ENCODE measurements at places on chromosomes 4 and X. TPM values are rescaled to one million over a fixed set of nuclear protein-coding genes. Genes with fewer than 3 reads are reported as not detected.

- no peak overlapping the region for H3K4me3 ChIP-seq
- no peaks in the 10 kb centered on the region for H3K36me3 ChIP-seq
- H3K27ac ChIP-seq: no peak overlapping the region
- H3K27me3 ChIP-seq: no peaks in the 10 kb centered on the region
Measured at GRCh38 chr4:53551281-53551864, 39.9 kb downstream of the LNX1 start.

GRCh38 chrX:29455702-29456101, 759.7 kb upstream of the MAGEB2 start:
- no peaks in the 10 kb centered on the region for H3K27me3 ChIP-seq
- H3K4me1 ChIP-seq: no peaks in the 10 kb centered on the region
- DNase-seq: no peak
- no peaks in the 10 kb centered on the region for H3K36me3 ChIP-seq
- no peak overlapping the region for H3K4me3 ChIP-seq

DNA sequence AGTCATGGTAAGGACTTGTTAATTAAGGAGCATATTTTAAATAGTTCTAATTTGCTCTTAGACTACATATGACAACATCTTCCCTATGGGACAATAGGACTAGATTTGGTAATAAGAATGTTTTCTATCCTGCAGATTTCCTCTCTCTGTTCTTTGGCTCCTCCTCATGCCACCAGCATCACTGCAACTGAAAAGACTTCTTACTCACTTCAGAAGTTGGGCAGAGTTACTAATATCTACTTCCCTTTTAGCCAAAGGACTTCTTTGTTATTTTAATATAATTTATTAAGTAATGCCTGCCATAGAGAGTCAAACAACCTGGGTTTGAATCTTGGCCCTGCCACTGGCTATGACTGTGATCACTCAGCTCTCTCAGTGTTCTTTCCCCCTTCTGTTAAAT, 16.4 kb downstream of the MMAA start:
- DNase-seq: no peak
- H3K36me3 ChIP-seq: no peaks in the 10 kb centered on the region
- no peak overlapping the region for H3K27ac ChIP-seq
- H3K4me3 ChIP-seq: no peak overlapping the region
- no peaks in the 10 kb centered on the region for H3K4me1 ChIP-seq
- no peaks in the 10 kb centered on the region for H3K27me3 ChIP-seq

GRCh38 chr4:111678479-111678878, 466.8 kb upstream of the FAM241A start:
- no peaks in the 10 kb centered on the region for H3K27me3 ChIP-seq
- DNase-seq: no peak
- H3K4me1 ChIP-seq: no peaks in the 10 kb centered on the region
- peak overlapping the region; percentile 15 for H3K27ac ChIP-seq

DNA sequence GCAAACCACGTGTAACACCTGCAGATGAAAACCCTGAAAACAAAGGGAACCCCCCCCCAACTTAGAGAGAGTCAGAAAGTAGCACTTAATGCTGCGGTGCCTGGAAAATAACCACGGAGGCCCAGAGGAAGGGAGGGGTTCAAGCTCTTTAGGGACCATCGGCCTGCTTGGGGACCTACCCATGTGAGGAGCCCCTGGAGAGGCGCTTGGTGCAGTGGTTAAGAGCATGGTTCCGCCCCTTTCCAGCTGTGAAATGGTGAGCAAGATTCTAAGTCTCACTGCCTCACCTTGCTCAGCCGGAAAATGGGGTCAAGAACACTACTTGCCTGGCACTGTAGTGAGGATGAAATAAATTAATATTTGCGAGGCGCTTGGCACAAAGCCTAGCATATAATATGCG, 13.8 kb downstream of the SLC25A5 start:
- no peaks in the 10 kb centered on the region for H3K36me3 ChIP-seq
- H3K4me3 ChIP-seq: peak overlapping the region; percentile 30
- no peaks in the 10 kb centered on the region for H3K4me1 ChIP-seq
- peak overlapping the region; percentile 21 for H3K27ac ChIP-seq
- no peak for DNase-seq

DNA sequence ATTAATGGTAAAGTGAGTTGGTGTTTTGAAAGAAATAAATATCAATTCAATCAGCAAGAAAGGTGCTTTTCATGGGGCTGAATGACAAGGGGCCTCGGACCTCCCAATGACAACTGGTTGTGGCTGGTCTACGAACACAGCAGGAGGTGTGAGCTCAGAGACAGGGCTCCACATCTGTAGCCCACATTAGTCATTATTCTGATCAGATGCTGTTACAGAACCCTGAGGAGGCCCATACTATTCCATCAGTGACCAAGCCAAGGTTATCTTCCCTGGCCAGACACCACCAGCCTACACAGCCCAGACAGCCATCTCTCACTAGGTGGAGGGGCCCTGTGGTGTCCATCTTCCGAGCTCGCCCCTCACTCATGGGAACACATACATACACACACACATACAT, 168.8 kb downstream of the SH3KBP1 start:
- H3K27ac ChIP-seq: no peak overlapping the region
- H3K27me3 ChIP-seq: no peaks in the 10 kb centered on the region
- no peak for DNase-seq
- H3K4me1 ChIP-seq: no peaks in the 10 kb centered on the region
- no peak overlapping the region for H3K4me3 ChIP-seq

GRCh38 chrX:69388526-69388925, 115.6 kb upstream of the NALF2 start:
- H3K27me3 ChIP-seq: no peaks in the 10 kb centered on the region
- no peak overlapping the region for H3K27ac ChIP-seq
- H3K4me1 ChIP-seq: no peaks in the 10 kb centered on the region
- no peaks in the 10 kb centered on the region for H3K36me3 ChIP-seq
- no peak for DNase-seq
- no peak overlapping the region for H3K4me3 ChIP-seq

DNA sequence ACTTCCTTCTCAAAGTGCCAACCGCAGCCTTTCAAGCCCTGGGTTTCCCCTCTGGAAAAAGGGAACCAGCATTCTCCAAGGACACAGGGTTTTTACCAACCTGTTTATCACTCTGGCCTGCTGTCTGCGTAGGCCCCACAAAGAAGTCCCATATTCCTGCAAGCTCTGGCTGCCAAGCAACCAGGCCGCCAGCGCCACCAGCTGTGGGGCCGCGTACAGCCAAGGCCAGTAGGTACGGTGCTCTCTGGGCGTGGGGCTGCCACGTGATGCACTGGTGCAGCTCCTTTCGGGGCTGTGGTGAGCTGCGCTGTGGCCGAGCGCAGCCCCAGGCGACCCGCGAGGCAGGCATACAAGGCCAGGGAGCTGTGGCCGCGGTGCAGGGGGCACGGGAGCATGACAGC, 22.1 kb downstream of the LUZP4 start:
- no peaks in the 10 kb centered on the region for H3K27me3 ChIP-seq
- H3K4me1 ChIP-seq: no peaks in the 10 kb centered on the region
- no peaks in the 10 kb centered on the region for H3K36me3 ChIP-seq
- DNase-seq: no peak
- no peak overlapping the region for H3K27ac ChIP-seq

GRCh38 chrX:123835661-123836371, 24.0 kb upstream of the XIAP start:
- H3K4me1 ChIP-seq: no peaks in the 10 kb centered on the region
- H3K27me3 ChIP-seq: no peaks in the 10 kb centered on the region
- DNase-seq: no peak
- no peaks in the 10 kb centered on the region for H3K36me3 ChIP-seq

- no peak overlapping the region for H3K4me3 ChIP-seq
- no peak overlapping the region for H3K27ac ChIP-seq
- no peaks in the 10 kb centered on the region for H3K27me3 ChIP-seq
- H3K36me3 ChIP-seq: no peaks in the 10 kb centered on the region
- H3K4me1 ChIP-seq: no peaks in the 10 kb centered on the region
Measured at GRCh38 chr4:166077782-166078181, 204.7 kb downstream of the TLL1 start.

DNA sequence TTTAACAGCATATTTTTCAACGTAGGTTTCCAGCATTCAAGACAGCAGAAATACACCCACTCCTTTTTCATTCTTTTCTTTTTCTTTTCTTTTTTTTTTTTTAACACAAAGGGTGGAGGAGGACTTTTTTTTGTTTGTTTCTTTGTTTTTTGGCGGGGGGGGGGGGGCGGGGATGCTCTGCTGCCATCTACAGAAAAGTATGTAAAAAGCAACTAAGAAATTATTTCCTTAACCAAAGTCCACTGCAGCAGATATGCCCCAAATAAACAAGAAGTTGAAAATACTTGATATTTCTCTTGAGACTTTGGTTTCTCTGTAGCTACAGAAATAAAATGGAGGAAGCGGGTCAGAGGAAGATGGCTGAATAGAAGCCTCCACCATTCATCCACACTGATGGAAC, 63.2 kb upstream of the PBDC1 start:
- H3K27ac ChIP-seq: no peak overlapping the region
- DNase-seq: no peak
- H3K4me1 ChIP-seq: no peaks in the 10 kb centered on the region
- H3K36me3 ChIP-seq: no peaks in the 10 kb centered on the region

DNA sequence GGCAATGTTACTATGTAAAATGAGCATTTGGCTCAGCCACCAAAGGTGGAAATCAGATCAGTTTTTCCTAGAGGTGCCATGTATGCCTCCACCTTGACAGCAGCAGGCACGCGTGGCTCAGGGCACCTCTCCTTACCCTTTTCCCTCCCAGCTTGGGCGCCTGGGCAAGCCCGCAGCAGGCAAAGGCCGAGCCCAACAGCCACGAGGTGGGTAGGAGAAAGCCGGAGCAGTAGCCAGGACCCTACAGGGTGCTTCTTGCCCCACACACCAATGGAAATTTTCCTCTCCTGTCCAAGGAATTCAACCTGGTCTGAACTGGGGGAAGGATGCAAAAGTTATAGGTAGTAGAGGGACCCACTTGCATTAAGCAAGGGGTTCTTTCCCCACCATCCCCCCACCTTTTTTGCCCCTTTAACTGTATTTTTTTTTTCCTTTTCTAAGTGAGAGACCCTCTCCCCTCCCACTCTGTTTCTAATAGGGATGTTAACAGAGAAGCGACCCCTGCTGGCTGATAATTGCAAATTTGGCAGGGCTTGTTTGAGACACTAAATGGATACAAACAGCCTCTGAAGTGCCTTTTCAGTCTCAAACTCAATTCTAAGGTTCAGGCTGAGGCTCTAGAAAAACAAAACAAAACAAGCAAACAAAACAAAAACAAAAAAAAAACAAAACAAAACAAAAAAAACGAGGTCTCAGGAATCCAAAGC, 895.1 kb downstream of the PCDH18 start:
- no peaks in the 10 kb centered on the region for H3K4me1 ChIP-seq
- H3K36me3 ChIP-seq: no peaks in the 10 kb centered on the region
- DNase-seq: no peak
- no peaks in the 10 kb centered on the region for H3K27me3 ChIP-seq
- H3K27ac ChIP-seq: no peak overlapping the region

DNA sequence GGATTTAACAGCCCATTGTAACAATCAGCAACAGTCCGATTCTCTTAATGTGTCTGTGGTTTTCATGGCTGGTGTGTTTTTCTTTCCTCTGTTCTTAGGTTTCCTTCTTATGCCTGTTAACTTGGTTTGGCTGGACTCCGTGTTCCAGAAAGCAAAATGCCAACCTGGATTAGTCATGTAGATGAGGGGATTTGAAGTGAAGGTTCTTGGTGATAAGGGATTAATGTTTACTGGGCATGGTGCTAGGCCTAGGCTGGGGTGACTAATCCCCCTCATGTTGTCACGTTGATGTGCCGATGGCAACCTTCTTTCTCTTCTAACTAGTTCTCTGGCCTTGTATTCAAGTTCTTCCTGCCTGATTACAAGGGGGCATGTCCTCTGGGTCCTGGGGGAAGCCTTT, 85.9 kb downstream of the REPS2 start:
- H3K4me1 ChIP-seq: no peaks in the 10 kb centered on the region
- no peak overlapping the region for H3K4me3 ChIP-seq
- DNase-seq: no peak

- H3K27ac ChIP-seq: no peak overlapping the region
- H3K4me3 ChIP-seq: no peak overlapping the region
- no peak for DNase-seq
- no peaks in the 10 kb centered on the region for H3K27me3 ChIP-seq
- H3K36me3 ChIP-seq: peaks cover 4% of the 10 kb centered on the region
Measured at GRCh38 chr4:7062816-7063215, 5.0 kb downstream of the GRPEL1 start.

DNA sequence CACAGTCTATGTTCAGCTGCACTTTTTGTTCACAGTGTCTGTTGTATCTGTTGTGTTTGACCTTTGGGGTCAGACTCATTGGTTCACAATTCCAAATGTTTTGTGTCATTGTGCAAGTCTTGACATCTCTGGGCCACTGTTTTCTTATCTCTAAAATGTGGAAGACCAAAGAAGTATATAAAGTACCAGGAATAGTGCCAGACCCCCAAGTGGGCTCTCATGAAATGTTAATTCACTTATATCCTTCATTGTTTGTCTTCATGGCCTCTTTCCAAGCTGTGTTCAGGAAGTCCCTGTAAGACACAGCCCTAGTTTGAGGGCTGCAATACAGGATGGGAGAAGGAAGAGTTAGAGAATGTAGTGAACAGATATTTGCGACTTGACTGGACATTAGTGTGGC, 468.3 kb upstream of the BOD1L1 start:
- H3K36me3 ChIP-seq: no peaks in the 10 kb centered on the region
- no peak overlapping the region for H3K27ac ChIP-seq
- no peak for DNase-seq
- H3K27me3 ChIP-seq: no peaks in the 10 kb centered on the region
- no peaks in the 10 kb centered on the region for H3K4me1 ChIP-seq

DNA sequence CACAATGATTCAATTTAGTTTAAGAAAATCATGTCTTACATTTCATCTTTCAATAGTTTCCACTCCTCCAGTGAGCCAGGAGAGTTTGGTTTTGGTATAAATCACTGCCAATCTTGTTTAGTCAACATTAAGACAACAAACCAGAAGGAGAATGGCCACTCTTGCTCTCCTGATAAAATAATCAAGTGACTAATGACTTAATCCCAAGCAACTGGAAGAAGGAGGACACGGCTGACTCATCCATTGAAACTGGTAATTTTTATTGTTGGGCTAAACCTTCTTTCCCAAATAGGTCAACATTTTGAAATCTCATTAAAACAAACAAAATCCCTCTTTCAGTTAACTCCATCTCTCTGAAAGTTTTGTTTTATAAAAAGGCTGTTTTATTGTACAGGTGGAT, 230.2 kb downstream of the CLCN4 start:
- no peaks in the 10 kb centered on the region for H3K4me1 ChIP-seq
- no peaks in the 10 kb centered on the region for H3K36me3 ChIP-seq
- H3K4me3 ChIP-seq: no peak overlapping the region
- peaks cover 23% of the 10 kb centered on the region for H3K27me3 ChIP-seq

Gene BEND4
- total RNA-seq: under 0.01 TPM

Gene CLCN3
- total RNA-seq: 32.8 TPM

Gene WDR1
- 93.9 TPM for total RNA-seq

Gene BTK
- 19.7 TPM for total RNA-seq

Gene LDB2
- 36.5 TPM for total RNA-seq

Gene ENPP6
- 0.59 TPM for total RNA-seq

Gene SPANXN3
- total RNA-seq: not detected

Gene TRIML2
- total RNA-seq: not detected

Gene FAM241A
- 11.5 TPM for total RNA-seq

Gene RTL5
- total RNA-seq: 5.0 TPM
